Neural crest cell (in vitro differentiated cells): ENCODE measurements at places on chromosomes 1 and 21. TPM values are rescaled to one million over a fixed set of nuclear protein-coding genes. Genes with fewer than 3 reads are reported as not detected.

- no peak for DNase-seq
These were observed 29.9 kb upstream of the CAMSAP2 start for GRCh38 chr1:200708769-200709168.

PTCH2 gene
- total RNA-seq = 1.4 and 2.0 TPM in 2 replicates

DNA sequence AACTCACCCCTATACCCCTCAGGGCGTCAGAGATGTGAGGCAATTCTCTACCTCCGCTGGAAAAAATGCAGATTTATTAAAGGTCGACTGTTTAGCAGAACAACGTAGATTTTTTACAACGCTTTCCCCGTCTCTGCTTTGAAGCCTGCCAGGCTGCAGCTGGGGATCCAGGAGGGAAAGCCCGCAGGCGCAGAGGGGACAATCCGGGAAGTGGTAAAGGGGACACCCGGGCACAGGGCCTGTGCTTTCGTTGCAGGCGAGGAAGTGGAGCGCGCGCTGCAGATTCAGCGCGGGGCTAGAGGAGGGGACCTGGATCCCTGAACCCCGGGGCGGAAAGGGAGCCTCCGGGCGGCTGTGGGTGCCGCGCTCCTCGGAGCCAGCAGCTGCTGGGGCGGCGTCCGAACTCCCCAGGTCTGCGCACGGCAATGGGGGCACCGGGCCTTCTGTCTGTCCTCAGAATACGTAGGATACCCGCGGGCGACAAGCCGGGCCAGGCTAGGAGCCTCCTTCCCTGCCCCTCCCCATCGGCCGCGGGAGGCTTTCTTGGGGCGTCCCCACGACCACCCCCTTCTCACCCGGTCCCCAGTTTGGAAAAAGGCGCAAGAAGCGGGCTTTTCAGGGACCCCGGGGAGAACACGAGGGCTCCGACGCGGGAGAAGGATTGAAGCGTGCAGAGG lies 5.5 kb downstream of the SIM2 start:
- no peak for DNase-seq

KIF17 gene
- 1.1 and 1.6 TPM in 2 replicates for total RNA-seq

- no peak for DNase-seq
These were observed 66.6 kb downstream of the CD34 start for GRCh38 chr1:207844371-207844770.

KRTAP19-1 gene
- total RNA-seq = not detected in 2 replicates

- DNase-seq = no peak
These were observed 115.6 kb downstream of the UCK2 start for GRCh38 chr1:165942927-165943597.

DNA sequence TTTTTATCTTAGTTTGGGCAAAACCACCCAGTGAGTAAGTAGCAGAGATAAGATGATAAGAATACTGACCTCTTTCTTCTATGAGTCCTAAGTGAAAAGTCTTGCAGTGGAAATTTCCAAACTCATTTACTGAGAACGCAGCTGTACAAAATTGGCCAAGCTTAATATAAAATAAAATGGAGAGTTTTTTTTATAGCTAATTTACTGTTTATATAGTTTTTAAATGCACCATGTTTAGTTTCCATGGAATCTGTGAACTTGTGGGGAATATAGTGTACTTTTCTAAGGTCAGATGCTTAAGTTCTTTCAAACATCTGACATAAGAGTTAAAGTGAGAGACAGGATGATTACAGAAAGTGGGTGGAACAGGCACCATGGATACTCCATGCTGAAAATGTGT lies 833.5 kb downstream of the ADGRL2 start:
- DNase-seq = no peak

GRCh38 chr1:96955307-96956012 lies 233.9 kb downstream of the PTBP2 start:
- DNase-seq = no peak

EFNA3 gene
- total RNA-seq = 5.6 and 6.6 TPM in 2 replicates

GRCh38 chr1:154974102-154974807 lies at the start of gene CKS1B:
Gene CKS1B, plus strand, starts transcription at chr1:154974681. Its CDS starts 65 bp downstream, at chr1:154974746.
- peak; percentile 92 for DNase-seq

DNA sequence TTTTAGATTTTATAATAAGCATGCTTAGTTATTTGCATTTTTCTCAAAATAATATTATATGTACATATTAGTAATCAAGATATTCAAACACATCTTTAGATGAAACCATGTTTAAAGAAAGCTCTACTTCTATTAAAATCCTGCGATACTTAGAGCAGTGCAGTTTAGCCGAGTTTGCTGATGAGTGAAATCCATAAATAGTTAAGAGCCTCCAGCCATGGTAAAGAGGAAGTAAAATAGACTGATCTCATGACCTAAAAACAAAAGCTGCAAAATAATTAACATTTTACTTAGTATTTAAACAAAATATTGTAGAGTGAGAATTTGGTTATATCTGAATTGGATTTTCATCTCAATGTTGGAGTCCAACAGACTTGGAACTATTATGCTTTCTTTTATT lies 147.4 kb upstream of the NRIP1 start:
- no peak for DNase-seq

CFAP74 gene
- total RNA-seq = 0.12 and 0.32 TPM in 2 replicates

DNA sequence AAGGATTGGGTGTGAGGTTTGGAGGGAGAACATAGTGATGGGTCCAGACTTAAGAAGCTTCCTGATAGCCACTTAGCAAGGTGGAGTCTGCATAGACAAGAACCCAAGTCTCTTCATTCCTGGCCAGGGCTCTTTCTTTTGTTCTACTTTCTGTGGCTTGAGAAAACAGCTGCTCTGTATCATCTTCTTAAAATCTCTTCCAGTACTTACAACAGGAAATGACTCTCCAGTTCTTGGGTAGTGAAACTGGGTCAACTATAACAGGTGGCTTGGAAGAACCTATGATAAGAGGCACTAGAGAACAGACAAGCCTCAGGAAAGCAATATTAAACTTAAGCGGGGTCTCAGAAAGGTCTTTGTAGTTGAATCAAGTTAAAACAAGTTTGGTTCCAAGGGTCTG lies 148.1 kb upstream of the USP24 start:
- DNase-seq = no peak

GRCh38 chr1:16967095-16967575 lies 13.3 kb downstream of the MFAP2 start:
- DNase-seq = no peak

DNA sequence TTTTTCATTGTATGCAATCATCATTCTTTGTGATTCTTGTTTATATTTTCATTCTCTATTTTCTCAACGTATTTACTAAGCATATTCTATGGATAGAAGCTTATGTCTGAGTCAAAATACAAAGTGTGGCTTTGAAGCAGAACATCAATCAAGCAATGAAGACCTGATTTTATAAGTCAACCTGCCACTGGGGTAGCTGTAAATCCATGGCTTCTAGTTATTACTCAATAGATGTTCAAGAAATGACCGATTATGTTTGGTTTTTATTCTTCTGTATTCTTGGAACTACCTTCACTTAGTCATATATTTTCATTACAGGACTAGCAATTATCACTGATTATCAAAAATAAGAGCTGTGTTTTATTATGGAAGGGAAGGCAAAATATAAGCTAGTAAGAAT lies 20.5 kb upstream of the PTGS2 start:
- no peak for DNase-seq

MATN1 gene
- total RNA-seq = 0.32 and 0.54 TPM in 2 replicates

DNA sequence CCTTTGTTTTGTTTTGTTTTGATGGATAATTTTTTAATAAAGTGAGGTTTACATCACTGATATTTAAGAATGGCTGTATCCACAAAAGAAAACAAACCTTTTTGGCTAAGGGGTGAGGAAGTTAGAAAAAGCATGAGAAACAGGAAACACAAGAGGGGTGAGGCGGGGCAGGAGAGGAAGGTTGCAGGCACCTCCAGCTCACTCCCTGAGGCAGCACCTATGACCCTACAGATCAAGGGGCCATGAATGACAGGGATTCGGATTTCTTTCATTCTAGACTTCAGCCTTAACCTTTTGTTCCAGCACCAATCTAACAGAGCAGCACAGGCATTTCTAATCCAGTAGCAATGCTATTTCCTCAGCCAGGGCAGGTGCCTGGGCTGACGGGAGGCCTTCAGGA lies 4.4 kb downstream of the CLCA4 start:
- no peak for DNase-seq

RIPK4 gene
- not detected in 2 replicates for total RNA-seq

DNA sequence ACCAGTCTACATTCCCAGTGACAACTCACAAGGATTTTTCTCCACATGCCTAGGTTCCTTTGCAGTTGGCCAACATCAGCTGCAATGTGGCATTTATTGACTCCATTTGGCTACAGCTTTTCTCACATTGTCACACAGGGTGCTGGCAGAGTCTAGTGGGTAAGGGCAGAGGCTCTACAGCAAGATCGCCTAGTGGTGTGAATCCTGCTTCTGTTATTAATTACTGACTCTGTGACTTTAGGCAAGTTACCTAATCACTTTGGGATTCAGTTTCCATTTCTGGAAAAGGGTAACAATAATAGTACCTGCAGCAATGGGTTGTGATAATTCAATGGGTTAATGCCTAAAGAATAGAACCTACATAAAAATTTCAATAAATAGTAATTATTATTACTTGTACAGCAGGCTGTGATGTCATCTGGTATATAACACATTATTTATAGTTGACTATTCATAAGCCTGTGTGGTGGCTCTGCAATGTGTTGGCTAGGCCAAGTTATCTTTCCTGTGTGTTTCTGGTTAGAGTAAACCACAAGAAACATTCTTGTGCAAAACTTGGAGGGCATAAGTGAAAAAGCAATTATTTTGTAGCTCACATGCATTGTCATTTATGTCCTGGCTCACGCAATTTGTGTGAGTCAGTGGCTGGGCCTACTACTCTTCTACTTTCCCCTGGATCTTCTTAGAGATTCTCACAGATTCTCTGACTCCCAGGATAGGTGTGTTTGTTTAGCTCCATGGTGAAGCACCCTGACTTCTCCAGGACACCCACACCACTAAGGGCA lies 59.5 kb downstream of the PTGS2 start:
- DNase-seq = no peak

TDRD10 gene
- not detected in 2 replicates for total RNA-seq

DNA sequence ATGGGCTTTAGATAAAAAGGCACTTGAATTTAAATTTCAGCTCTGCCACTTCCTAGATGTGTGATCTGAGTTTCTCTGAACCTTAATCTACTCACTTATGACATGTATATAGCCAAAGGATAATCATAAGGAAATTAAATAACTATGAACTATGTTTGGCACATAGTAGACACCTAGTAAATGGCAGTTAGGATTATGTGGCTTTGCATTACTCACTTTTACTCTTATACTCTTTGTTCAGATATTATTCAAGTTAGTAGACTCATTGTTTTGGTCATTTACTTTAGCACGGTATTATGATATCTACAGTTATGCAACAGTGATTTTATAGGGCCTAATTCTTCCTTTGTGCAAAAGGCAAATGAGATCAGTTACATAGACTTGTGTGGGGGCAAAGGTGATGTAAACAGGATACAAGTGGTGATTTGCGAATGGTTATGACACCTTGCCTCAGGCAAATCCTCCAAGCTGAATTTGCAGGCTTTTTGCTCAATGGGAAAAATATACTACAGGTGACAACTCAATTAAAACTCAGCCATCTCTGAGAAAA lies 297.2 kb upstream of the PBX1 start:
- no peak for DNase-seq

WDR64 gene
- 0.32 TPM in 1 of 2 replicates, not detected in the other for total RNA-seq

- no peak for DNase-seq
These were observed 144.2 kb upstream of the POGK start for GRCh38 chr1:166695115-166695514.

DNA sequence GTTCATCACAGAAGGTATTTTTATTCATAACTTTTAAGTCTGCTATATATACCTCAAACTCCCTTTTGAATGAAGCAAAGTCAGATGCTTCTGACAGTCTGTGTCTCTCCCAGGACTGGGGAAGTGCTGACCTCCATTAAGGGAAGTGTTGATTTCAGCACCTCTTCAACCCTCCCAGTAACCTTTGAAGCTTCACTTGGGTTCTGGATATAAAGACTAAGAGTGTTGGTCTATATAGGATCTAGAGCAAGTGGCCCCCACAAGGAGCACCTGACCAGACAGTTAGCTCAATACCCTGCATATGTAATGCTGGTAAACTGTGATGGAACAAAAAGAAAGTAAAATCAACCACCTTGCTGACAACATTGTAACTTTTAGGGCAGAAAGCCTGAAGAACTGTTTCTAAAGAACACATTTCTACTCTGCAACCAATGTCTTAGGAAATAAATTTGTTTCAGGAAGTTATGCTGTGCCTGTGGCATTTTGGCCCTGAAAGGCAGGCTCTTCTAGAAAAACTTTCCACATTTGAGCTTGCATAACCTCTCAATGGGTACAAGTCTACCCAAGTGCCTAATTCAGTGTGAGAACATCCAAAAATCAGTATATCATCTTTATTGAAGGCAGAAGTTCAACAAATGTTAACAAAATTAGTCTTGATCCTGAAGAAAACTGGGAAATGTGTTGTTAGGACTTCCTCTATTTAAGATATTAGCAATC lies 865 bp upstream of the PTPN22 start:
- no peak for DNase-seq

DNA sequence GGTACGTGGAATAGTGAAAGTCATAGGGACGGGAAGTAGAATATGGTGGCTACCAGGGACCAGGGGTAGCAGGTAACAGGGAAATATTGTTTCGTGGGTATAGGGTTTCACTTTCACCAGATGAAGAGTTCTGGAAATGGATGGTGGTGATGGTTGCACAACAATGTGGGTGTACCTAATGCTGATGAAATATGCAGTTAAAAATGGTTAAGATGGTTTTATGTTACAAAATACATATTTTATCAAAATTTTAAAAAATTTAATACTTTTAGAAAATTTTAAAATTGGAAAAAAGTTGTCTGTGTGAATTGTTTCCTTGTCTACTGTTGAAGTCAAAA lies 55.5 kb upstream of the TLR5 start:
- DNase-seq = no peak

VASH2 gene
- 8.7 and 10.3 TPM in 2 replicates for total RNA-seq

GRCh38 chr21:39083377-39084008 lies 99.8 kb downstream of the PSMG1 start:
- DNase-seq = no peak

PM20D1 gene
- not detected in 2 replicates for total RNA-seq

GRCh38 chr1:157415661-157416060 lies 136.7 kb downstream of the FCRL5 start:
- no peak for DNase-seq

KRTAP12-2 gene
- total RNA-seq = not detected in 2 replicates

- DNase-seq = peak; percentile 34
These were observed 652 bp downstream of the ARL8A start for GRCh38 chr1:202143768-202144401.

DNA sequence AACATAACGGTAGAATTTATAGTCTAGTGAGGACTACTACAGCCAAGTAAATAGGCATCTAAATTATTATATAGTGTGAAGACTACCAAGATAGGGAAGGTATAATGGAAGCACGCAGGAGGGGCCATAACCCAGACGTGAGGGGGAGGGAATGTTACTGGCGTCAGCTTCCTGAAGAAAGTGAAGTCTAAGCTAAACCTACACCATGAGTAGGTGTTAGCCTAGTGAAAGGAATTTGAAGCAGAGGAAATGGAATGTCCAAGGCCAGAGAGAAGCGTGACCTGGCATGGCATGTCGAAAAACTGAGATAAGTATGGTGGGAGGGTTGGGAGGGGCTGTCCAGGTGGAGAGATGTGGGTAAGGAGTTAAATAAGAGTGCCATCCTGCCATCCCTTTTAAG lies 140.5 kb downstream of the SLC44A5 start:
- no peak for DNase-seq
